ENCODE measurements at places on chromosomes 5 and 9.

- no peak for DNase-seq
Observed at GRCh38 chr9:119523508-119523907, 154.3 kb upstream of the BRINP1 start.

GRCh38 chr9:86580688-86581087 is 226.5 kb upstream of the TUT7 start:
- DNase-seq, result no peak

DNA sequence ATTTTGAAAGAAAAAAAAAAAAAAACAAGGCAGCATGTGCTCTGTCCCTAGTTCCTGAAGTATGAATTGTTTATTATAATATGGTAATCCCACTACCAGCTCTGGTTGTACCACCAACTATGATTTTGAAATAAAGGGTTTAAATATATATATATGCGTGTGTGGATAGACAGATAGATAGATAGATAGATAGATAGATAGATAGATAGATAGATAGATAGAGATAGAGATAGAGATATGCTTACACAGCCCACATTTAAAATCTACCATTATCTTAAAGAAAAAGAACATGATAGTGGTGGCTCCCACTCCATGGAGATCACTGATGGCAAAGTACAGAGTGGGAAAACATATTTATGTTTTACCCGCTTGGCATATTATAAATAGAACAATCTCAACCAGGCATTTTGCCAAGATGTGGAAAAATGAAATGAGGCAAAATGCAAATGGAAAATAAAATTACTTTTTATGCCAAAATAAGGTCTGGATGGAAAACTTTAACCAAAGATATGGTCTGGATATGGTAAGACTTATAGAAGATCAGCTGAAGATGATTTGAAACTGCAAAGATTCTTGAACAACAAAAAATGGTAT is 170.0 kb downstream of the ARL15 start:
- no peak for DNase-seq

DNA sequence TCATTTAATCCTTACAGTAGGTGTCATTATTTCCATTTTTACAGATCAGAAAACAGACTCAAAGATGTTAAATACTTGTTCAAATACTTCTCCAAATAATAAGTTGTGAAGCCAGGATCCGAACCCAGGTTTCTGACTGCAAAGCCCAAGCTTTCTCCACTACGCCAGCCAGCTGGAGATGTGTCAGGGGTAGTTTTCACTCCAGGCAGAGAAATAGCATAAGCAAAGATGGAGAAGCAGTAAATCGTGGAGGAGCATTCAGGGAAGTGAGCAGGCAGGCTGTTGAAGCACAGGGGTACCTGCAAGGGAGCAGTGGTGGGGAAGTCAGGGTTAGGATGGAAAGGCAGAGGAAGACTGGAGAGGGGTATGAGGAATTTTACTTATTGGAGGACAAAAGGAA is 2.9 kb downstream of the TLN1 start:
- no peak for DNase-seq

DNA sequence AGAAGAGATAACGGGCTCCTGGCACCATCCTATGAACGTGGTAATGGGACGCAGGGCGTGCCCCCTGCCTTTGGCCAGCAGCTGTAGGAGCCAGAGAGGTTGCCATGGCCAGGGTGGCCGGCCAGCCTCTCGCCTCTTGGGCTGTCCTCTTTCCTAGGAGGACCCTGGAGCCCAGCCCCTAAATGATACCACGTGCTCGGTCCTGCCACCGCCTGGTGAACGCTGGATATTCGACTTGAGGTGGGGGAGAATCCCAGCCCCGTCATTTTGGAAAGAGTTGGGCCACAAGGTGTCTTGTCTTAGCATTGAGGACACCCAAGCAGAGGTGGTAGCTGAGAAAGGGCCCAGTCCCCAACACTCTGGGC is 391 bp upstream of the NRG2 start:
- no peak for DNase-seq

GRCh38 chr9:98805506-98806272 is 1.8 kb upstream of the GALNT12 start:
- DNase-seq, result no peak

Data from amniotic stem cell (primary cell).